ENCODE measurements at places on chromosomes 11 and 22.

DNA sequence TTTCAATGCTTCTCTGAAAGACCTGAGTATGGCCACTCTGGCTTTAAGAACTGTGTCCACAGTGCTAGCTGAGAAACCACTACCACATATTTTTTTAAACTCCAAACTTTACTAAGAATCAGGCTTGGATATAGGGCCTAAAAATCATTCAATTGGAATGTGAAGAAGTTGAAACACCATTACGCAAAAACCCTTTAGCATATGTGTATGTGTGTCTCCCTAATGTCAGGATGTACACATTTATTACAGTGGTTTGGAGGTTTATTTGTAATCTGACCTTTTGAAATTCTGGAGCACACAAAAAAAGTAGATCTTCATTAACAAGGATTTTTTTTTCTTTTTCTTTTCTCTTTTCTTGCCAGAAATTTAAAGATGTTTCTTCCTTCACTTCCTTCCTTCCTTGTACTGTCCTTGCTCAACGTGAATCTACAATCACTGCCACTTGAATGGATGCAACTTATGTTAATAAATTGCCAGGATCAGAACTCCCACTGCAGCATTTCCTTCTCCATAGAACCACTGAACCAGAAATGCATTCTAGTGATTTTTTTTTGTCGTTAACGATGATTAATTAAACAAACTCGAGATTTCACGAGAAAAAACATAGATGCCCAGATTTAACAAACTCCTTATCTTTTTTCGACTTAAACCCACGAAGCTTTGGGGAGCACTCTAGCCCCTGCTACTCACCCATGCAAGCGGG, 3.1 kb upstream of the ADM start:
- no peak for DNase-seq

DNA sequence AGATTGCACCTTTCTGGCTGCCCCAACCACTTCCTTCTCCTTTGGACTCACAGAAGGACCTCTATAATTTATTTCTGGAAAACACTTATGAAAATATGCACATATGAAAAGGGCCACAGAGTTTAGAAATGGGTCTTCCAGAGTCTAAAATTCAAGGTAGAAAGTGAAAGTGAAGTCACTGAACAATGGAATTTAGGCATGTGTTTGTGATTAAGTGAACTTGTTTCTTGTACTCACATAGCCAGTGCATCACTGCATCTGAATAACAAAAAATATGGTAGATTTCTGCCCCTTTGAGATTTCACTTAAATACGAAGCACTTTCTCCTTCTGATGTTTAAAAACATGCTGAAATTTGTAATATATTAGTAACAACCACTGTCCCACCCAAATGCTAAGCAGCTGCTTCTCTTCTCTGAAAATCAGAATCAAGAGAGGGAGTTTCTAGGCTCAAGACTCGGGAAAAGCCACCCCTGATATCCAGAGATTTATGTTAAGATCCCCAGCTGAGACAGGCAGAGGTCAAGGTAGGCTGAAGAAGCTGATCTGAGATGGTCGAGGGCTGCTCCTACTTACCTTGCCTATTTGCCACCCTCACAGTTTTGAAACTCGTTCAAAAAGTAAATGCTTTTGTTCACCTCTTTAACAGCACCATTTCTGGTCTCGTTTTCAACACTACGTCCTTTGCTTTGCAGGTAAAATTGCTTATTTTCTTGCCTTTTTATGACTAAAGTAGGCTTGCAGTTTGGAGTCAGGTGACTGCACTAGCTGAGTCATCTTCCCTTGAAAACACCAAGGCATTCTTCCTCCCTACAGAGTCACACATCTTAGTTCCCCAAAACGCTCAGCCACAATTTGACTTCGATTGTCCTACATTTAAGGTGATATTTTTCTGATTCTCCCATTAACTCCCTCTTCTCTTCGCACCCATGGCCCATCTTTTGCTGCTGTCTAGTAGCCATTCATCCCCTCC, at the start of gene XKR3:
TSS of gene XKR3 (minus strand) at position 696 of the 972 bp plus-strand sequence. CDS start 17,338 bp downstream, outside the sequence.
- DNase-seq: no peak

- no peak for DNase-seq
Observed at GRCh38 chr11:80028998-80029397, 588.2 kb upstream of the TENM4 start.

DNA sequence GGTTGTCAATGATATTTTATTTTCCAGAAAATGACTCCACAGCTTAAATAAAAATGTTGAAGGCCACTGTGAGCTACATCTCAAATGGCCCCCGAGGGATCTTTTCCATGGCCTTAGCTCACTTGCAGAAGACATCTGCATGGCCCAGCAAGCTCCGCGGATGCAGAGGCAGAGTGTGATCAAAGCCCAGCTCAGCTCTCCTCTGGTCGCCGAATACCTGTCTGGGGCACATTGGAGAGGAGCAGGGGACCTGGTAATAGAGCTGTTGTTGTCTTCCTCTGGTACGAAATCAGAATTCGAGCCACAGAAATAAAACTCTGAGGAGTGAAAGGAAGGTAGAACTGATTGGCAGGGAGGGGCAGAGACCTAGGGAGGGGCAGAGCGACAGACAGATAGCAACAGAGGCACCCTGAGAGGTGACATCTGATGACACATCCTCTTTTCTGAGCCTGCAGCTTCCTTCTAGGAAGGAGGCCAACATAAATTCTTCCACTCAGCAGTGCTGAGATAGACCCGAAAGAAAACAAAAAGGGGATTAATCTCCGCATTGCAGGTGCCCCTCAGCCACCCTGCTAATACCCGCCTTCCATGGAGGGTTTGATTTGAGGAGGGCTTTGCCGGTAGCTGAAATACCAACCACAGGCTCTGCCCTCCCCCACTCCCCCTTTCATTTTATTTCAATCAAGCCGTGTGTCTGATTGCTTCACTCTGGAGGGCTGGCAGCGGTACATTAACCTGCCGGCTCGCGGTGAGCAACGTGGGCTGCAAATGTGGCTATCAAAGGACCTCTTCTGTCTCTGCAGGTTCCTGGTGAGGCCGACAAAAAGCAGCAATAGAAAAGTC, 759.4 kb downstream of the OPCML start:
- DNase-seq: no peak

DNA sequence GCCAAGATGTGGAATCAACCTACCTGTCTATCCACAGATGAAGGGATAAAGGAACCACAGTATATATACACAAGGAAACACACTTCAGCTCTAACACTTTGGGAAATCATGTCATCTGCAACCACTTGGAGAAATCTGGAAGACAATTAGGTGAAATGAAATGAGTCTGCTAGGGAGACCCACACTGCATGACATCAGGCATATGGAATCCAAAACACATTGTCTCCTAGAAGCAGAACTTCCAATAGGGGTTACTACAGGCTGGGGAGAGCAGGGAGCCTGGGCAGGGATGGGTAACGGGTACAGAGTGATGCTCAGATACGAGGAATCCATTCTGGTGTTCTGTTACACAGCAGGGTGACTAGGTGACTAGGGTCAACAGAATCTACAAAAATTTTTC, 18.3 kb downstream of the RGL4 start:
- DNase-seq: no peak

GRCh38 chr22:49380095-49380827, 447.4 kb downstream of the BRD1 start:
- no peak for DNase-seq

- DNase-seq: no peak
Observed at GRCh38 chr22:44500599-44500998, 2.6 kb upstream of the RTL6 start.

DNA sequence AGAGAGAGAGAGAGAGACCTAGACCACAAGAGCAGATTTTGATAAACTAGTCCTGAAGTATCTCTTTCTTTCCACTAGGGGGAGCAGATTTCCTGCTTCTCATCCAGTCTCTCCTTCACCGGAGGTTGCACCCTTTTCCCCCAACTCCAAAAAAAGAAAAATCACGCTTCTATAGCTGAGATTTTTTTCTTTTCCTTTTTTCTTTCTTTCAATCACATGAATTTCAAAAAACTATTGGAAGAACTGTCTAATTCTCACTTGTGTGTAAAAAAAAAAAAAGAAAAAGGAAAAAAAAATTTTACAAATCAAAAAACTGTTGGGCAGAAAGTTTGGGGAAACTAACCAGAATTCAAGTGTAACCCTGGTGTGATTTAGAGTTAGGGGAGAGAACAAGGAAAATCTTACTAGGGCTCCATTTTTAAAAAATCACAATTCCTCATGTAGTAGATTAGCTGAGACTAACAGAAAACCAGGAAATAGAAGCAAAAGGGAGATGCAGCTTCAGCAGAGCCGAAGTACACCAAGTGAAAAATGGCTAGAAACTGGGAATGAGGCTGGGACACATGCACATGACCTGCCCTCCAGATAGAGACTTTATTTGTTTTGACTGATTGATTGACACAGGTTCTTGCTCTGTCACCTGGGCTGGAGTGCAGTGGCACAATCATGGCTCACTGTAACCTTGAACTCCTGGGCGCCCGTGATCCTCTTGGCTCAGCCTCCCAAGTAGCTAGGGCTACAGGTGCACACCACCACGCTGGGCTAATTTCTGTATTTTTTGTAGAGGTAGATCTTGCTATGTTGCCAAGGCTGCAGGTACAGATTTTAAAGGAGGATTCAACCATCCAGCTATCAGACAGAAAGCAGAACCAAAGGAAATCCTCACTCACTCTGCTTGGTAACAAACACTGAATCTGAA, 27.1 kb downstream of the SDHD start:
- DNase-seq: no peak

DNA sequence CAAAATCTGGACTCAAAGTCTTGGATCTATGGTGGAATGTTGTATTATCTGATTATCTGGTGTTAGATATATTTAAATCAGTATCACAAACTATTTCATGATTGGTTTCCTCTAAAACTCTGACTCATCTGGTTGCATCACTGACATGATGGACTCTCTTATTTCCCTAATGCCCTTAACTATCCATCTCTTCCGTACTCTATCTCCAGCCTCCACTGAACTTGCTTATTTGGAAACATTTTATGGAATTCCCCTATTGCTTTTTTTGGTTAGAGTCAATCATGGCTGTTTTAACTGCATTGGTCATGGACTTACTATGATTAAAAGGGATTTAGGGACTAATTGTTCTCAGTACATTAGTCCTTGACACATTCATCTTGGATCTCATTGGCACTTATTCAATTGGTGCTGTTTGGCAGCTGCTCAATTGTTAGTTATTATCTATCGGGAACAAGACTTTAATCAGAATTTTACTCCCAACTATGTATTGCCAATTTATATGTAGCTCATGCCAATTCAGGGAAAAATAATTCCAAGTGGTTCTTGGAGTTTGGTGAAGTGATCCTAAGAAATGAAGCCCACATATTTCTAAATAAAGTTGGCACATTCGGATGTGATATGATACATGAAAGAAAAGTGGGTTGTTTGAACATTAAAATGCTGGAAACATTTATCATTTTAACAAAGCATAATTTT, 942.0 kb upstream of the CCDC90B start:
- DNase-seq: no peak

- no peak for DNase-seq
Observed at GRCh38 chr11:128737704-128738103, 43.8 kb downstream of the FLI1 start.

GRCh38 chr11:112150517-112150916, 13.4 kb downstream of the IL18 start:
- DNase-seq: no peak

- DNase-seq: no peak
Observed at GRCh38 chr11:28401446-28401845, 293.3 kb downstream of the METTL15 start.

DNA sequence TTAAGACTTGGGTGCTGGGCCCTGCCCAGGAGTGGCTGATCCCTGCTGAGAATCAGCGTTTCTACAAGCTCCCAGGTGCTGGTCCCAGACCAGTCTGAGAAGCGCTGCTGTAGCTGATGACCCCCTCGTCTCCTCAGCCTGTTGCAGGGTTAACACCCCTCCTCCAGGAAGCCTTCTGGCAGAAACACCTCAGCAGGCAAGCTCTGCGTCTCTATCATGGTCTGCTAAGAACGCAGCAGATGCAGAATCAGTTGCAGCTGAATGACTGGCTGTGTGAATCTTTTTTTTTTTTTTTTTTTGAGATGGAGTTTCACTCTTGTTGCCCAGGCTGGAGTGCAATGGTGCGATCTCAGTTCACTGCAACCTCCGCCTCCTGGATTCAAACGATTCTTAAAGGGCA, 132.5 kb downstream of the CACNA1I start:
- no peak for DNase-seq

GRCh38 chr11:7775689-7776088, 21.1 kb downstream of the OR5P2 start:
- DNase-seq: no peak

DNA sequence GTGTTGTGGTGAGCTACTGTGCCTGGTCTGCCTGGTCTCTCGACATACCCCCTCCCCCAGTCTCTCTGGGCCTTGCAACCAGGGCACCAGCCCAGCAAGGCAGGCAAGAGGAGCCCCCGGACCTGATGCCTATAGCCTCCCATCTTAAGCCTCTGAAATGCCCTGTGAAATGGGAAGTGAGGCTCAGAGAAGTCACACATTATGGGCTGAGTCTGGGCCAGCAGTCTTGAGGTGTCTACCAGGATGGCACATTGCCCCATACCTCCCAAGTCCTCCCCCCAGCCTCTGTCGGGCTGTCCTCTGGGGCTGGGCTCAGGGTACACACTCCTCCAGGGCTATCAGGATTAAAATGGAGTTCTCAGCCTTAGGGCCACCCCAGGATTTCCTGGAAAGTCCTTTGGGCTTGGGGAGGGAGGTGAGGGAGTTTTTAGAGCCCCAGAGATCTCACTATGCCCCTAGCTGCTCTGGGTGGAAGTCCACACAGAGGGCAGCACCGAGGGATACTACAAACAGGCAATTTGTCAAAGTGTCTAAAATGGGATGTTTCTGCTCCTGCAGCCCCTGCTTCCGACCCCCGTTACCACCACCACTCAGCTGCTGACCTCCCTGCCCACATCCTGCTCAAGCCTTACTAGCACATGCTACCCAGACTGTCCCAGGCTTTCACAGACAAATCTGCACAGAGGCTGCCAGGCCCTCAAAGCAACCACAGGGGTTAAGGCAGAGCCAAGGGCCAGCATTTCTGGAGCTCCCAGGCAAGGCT, 3.1 kb upstream of the SH3BP1 start:
- DNase-seq: no peak

- DNase-seq: no peak
Observed at GRCh38 chr11:10407055-10407454, 48.0 kb upstream of the AMPD3 start.

DNA sequence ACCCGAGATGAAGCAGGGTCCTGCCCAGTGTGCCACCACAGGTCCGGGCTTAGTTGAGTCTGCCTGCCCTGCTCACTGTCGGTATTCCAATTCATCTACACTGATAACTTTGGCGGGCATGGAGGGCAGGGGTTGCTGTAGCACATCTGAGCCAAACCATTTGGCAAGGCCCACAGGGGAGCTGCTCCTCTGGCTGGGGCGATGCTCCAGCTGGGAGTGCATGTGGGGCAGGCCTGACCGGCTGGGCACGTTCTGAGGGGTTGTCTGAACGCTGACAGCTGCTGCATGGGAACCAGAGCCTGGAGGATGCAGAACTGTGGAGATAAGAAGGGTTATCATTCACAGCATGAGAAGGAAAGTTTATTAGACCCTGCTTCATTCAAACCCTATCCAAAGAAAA, 40.4 kb downstream of the DRG1 start:
- no peak for DNase-seq

DNA sequence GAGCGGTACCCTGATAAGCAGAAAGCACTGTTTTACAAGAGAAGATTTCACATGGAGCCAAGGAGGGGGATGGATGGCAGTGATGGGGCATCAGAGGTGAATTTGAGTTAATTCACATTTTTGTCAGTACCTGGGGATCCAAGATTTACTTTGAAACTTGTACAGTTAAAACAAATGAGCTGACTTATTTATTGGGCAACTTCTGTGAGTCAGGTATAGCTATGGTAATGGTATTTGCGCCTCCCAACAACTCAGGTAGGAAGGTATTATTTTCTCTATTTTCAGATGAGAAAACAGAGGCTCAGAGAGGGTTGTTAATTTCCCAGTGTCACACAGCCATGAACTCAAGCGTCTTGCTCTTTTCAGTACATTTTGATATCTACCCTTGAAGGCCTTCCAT, 83.6 kb downstream of the PRR5L start:
- DNase-seq: no peak

All from NCI-H2107 (cell line).